ENCODE measurements at places on chromosomes 4 and X. TPM values are rescaled to one million over a fixed set of nuclear protein-coding genes. Genes with fewer than 3 reads are reported as not detected.

The ARMCX5 gene
- total RNA-seq, result 12.8 TPM

DNA sequence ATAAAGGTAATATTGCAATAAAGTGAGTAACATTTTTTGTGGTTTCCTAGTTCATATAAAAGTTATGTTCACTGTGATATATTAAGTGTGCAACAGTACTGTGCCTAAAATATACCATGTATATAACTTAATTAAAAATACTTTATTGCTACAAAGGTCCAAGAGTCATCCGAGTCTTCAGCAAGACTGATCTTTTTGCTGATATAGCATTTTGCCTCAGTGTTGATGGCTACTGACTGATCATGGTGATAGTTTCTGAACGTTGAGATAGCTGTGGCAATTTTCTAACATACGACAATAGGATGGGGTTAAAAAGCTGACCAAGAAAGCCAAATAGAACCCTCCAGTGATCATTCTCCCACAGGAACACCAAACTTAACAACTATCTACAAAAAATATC lies 1302.7 kb downstream of the TECRL start:
- DNase-seq, result no peak
- no peak overlapping the region for H3K27ac ChIP-seq
- no peaks in the 10 kb centered on the region for H3K27me3 ChIP-seq

DNA sequence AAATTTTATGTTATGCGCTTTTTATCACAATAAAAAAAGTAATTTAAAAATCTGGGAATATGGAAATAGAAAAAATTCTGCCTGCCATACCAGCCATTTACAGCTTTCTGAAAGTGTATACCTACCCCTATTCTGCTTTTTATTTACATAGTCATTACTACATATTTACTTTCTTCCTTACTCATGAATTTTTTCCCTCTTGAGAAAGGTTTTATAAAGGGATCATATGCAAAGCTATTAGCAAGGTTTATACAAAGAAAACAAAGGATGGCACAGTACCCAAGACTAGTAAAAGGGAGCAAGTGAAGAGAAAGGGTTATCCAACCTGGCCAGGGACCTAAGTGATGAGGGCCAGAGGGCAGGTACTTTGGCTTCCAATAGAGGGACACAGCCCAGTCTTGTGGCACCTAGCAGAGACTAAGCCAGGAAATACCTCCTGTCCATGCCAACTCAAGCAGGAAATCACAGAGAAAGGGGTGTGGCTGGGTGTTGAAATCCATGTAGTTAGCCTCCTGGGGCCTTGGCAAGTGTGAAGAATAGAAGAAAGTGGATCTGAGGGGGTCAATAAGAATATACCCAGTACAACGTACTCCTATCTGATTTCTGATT lies 207.3 kb upstream of the VEGFC start:
- H3K27ac ChIP-seq, result no peak overlapping the region
- H3K4me3 ChIP-seq, result no peak overlapping the region
- H3K27me3 ChIP-seq, result no peaks in the 10 kb centered on the region
- H3K4me1 ChIP-seq, result peaks cover 2% of the 10 kb centered on the region

The SAGE1 gene
- total RNA-seq, result not detected

The FTHL17 gene
- not detected for total RNA-seq

- no peaks in the 10 kb centered on the region for H3K27me3 ChIP-seq
- H3K4me1 ChIP-seq, result no peaks in the 10 kb centered on the region
- H3K36me3 ChIP-seq, result no peaks in the 10 kb centered on the region
- no peak overlapping the region for H3K4me3 ChIP-seq
- no peak overlapping the region for H3K27ac ChIP-seq
Measured at GRCh38 chr4:11912886-11913285, 484.2 kb upstream of the HS3ST1 start.

The CXCR3 gene
- not detected for total RNA-seq

DNA sequence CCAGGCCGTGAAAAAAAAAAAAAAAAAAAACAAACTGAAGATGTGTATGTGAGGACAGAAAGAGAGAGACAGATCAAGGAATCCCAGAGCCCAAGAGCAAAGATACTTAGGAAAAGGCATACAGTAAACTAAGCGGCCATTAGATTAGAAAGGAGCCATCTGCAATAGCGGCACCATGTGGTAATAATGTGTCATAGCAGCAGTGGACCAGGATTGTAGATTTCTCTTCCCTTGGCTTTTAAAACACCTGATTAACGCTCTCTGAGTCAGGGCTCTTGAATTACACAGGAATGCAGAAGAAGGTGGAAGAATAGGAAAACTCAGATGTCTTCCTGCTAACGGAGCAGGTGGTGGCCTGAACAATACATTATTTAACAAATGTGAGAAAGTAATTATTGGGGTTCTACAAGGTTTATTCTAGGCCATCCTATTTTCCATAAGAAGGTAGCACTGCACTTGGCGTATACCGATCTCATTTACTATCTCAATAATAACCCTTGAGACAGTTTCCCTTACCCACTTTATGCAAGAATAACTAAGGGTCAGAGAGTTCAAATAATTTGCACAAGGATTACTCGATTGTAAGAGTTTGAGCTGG lies 182.7 kb downstream of the KCNIP4 start:
- no peaks in the 10 kb centered on the region for H3K36me3 ChIP-seq
- no peaks in the 10 kb centered on the region for H3K27me3 ChIP-seq
- DNase-seq, result peak; percentile 35
- no peak overlapping the region for H3K27ac ChIP-seq
- H3K4me1 ChIP-seq, result no peaks in the 10 kb centered on the region

DNA sequence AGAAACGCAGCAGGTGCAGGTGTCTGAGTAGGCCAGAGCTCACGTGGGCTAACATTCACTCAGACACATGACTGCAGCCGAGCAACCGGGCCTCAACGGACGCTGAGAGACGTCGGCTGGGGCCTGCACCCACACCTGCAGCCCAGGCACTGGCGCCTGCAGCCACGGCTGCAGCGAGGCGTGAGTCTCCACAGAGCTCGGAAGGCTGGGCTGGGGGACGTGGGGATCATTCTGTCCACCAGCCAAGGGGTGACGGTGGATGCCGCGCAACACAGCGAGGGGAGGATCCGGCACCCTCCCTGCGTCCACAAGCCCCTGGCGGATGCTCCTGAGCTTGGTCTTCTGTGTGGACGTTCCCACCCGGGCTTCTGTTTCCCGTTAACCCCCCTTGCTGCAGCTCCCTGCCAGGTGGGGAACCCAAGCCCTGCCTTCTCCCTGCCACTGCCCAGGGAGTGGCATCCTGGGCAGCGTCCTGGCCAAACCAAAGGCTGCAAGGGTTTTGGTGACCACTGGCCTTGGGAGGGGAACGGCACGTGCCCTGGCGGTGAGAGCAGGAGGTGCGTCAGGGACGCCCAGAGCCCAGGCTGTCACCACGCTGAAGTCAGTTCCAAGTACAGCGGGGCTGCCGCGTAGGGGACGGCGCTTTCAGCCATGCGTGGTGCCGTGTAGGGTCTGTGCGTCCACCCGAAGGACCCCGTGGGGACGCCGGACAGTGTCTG lies 16.3 kb downstream of the PPP2R3B start:
- peaks cover 6% of the 10 kb centered on the region for H3K27me3 ChIP-seq
- no peaks in the 10 kb centered on the region for H3K36me3 ChIP-seq
- H3K27ac ChIP-seq, result no peak overlapping the region
- H3K4me3 ChIP-seq, result no peak overlapping the region

DNA sequence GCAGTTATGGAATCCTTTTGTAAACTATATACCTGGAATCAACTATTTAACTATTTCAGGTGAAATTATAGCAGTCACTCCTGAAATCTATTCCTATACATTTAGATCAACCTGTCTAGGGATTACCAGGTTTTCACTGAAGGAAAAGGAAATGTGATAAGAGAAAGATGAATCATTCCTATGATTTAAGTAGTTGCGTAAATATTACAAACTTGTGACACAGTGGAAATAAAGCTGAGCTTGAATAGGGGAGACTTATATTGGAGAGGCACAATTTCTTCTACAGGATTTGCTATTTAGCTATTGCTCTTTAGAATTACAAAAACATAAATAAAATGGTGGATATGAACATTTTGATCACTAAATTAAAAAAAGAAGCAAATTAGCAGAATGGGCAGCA lies 284.1 kb upstream of the EPHA5 start:
- no peak overlapping the region for H3K27ac ChIP-seq
- no peaks in the 10 kb centered on the region for H3K36me3 ChIP-seq
- no peak for DNase-seq
- no peak overlapping the region for H3K4me3 ChIP-seq
- no peaks in the 10 kb centered on the region for H3K4me1 ChIP-seq

The GNRHR gene
- not detected for total RNA-seq

The TMEM154 gene
- 0.50 TPM for total RNA-seq

DNA sequence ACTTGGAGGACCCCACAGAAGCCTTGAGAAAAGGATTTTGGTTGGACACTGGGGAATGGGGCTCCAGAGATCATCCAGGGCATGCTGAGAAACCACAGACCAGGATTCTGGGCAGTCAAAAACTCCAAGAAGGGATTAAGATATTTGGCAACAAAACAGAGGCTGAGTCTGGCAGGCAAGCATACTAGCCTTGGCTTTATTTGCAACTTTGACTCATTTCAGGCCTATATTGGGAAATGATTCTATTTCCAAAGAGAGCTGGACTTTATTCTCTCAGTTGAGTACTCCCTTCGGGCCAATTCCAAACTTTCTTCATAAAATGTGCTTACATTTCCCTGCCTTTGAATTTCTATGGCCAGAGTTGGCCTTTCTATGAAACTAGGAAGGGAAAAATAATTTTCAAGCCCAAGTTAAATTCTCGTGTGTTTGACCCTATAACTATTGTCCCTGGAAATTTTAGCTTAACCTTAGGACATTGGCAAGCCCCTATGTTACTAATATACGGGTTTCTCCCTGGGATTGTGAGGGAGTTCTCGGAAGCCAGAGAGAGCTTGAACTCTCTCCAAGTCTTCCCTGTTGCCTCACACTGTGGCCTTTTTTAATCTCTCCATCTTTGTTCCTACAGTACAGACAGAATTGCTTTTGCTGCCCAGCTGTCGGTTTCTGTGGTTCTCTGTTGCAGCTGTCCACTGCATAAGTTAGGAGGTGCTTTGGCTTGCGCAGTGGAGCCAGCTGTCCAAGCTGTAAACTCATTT lies 112.6 kb upstream of the FAM9A start:
- no peaks in the 10 kb centered on the region for H3K36me3 ChIP-seq
- no peak overlapping the region for H3K4me3 ChIP-seq
- no peaks in the 10 kb centered on the region for H3K27me3 ChIP-seq
- no peaks in the 10 kb centered on the region for H3K4me1 ChIP-seq
- DNase-seq, result peak; percentile 85
- no peak overlapping the region for H3K27ac ChIP-seq

The MTTP gene
- total RNA-seq, result 0.26 TPM

The BEND4 gene
- not detected for total RNA-seq

- H3K36me3 ChIP-seq, result no peaks in the 10 kb centered on the region
- no peak overlapping the region for H3K4me3 ChIP-seq
- H3K27ac ChIP-seq, result no peak overlapping the region
Measured at GRCh38 chrX:73850124-73851013, 287.4 kb downstream of the CHIC1 start.

- no peak overlapping the region for H3K27ac ChIP-seq
- DNase-seq, result no peak
- peaks cover 6% of the 10 kb centered on the region for H3K27me3 ChIP-seq
- no peaks in the 10 kb centered on the region for H3K4me1 ChIP-seq
Measured at GRCh38 chr4:152159773-152160172, 376.1 kb downstream of the FBXW7 start.

- no peak overlapping the region for H3K27ac ChIP-seq
- no peak overlapping the region for H3K4me3 ChIP-seq
- no peaks in the 10 kb centered on the region for H3K4me1 ChIP-seq
- no peaks in the 10 kb centered on the region for H3K36me3 ChIP-seq
- H3K27me3 ChIP-seq, result no peaks in the 10 kb centered on the region
Measured at GRCh38 chrX:79138658-79139241, 5.7 kb upstream of the GPR174 start.

- DNase-seq, result no peak
- peaks cover 2% of the 10 kb centered on the region for H3K4me1 ChIP-seq
- H3K27ac ChIP-seq, result no peak overlapping the region
Measured at GRCh38 chr4:124325690-124326089, 386.8 kb downstream of the ANKRD50 start.

The NWD2 gene
- not detected for total RNA-seq

- no peak overlapping the region for H3K27ac ChIP-seq
- no peak overlapping the region for H3K4me3 ChIP-seq
- DNase-seq, result no peak
- no peaks in the 10 kb centered on the region for H3K27me3 ChIP-seq
- no peaks in the 10 kb centered on the region for H3K4me1 ChIP-seq
Measured at GRCh38 chr4:63528256-63528991, 880.8 kb downstream of the TECRL start.

The XKRX gene
- total RNA-seq, result under 0.01 TPM

- H3K4me3 ChIP-seq, result no peak overlapping the region
- DNase-seq, result peak; percentile 18
- H3K27me3 ChIP-seq, result peaks cover 50% of the 10 kb centered on the region
Measured at GRCh38 chr4:1055721-1056590, 44.5 kb downstream of the FGFRL1 start.

DNA sequence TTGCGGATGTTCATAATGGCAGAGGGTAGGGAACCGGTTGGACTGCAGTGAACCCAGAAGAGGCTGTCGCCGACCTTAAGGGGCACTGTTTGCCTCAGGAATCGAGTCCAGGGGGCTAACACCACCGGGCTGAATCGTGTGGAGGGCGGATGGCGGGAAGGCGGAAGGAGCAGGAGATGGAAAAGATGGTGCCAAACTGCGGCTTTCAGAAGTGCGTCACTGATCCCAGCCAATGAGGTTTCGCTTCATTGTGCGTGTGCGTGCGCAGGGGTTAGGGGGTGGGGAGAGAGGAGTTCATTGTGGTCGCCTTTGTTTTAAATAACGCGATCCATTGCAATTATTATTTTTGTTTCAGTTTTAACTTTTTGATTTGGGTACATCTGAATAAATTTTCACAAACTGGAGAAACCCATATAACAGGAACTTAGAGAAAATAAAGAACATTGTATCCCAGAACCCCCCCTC lies at the start of gene NAA11:
Gene NAA11, minus strand, starts transcription at position 198 of the 465 bp plus-strand sequence. Its CDS starts 184 bp downstream, at position 14.
- H3K36me3 ChIP-seq, result no peaks in the 10 kb centered on the region
- no peaks in the 10 kb centered on the region for H3K27me3 ChIP-seq
- no peak for DNase-seq
- no peak within 1 kb of the TSS for H3K4me3 ChIP-seq
- no peaks in the 10 kb centered on the region for H3K4me1 ChIP-seq

The ZMYM3 gene
- 9.2 TPM for total RNA-seq

DNA sequence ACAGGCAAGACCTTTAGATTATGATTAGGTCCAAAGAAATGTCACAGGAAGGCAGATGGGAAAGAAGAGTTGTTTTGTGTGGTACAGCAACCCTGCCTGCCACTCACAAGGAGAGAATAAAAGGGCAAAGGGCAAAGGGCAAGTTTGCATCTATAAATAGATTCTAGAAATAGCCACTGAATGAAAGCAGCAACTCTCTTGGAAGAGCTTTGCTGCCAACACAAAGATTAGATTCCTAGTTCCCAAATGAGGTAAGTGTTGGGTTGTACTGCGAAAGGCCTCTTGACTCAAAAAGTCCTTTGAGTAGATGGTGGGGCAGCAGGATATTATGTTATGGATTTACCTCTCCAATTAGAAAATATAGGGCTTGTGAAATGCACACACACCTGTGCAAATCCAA lies 61.2 kb downstream of the MOSPD2 start:
- H3K4me3 ChIP-seq, result no peak overlapping the region
- H3K4me1 ChIP-seq, result no peaks in the 10 kb centered on the region
- no peaks in the 10 kb centered on the region for H3K27me3 ChIP-seq
- H3K27ac ChIP-seq, result no peak overlapping the region
- DNase-seq, result no peak

All from fibroblast of lung (primary cell).